Head of caudate nucleus (tissue), 42 donors: ENCODE measurements at places on chromosomes 3 and 15.

DNA sequence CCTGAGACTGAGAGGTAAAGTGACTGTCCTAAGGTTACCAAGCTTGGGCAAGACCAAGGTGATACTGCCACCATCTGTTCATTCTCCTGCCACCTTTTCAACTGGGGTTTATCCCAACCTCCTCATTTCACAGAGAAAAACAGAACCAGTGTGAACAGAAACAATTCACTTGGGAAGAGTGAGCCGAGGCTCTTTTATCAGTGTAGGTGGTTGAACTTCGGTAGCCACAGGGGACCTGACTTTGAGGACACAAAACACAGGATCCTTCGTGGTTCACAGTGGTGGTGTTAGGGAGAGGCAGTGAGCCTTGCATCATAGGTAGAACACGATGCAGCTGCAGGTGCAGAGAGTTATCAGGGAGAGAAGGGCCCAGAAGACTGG is 72.8 kb upstream of the ICE2 start:
- no peak for DNase-seq

DNA sequence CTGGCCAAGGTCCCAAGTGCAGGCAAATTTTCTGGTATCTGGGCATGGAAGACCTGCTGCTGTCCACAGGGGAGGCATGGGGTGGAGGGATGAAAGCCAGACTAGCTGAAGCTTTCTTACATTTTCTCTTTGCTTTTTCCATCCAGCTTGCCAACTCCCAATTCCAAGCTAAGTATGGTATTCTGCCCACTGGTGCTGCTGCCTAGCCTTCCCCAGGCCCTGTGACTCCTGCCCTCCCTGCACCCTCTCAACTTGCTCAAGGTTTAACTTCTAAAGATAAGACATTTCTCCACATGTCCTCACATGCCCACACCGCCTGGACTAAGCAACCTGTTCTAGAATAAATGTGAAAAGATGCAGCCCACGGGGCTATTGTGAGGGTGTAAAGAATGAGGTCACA is 59.5 kb upstream of the HACD2 start:
- no peak for DNase-seq

GRCh38 chr3:61425356-61425755 is 136.0 kb upstream of the PTPRG start:
- DNase-seq, result no peak

DNA sequence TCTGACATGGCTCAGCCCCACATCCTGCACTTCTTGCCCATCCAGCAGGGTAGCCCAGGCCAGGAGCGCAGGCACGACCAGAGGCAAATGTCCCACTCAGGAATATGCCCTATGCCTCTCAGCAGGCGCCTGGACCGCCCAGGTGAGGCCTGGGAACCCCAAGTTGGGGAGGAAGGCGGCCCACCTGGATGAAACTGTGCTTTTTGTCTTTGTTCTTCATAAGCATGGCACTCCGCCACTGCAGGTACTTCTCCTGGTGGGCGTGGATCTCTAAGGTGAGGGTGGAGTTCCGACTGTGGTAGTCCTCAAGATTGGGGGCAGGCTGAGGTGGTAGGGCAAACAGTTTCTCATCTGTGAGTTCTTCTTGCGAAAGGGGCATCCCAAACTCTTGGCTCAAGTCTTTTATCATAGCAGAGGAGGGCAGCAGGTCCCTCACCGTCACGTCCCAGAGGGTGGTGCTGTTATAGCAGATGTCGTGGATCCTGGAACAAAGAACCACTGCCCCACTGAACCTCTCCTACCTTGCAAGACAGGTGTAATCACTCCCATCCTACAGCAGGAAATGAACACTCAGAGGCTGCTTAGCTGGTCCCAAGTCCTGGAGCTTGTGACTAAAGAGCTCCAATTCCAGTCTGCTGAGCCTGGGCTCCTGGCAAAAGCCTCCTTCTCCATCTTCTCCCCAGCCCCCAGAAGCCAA is 53.2 kb downstream of the ACAD9 start:
- no peak for DNase-seq

DNA sequence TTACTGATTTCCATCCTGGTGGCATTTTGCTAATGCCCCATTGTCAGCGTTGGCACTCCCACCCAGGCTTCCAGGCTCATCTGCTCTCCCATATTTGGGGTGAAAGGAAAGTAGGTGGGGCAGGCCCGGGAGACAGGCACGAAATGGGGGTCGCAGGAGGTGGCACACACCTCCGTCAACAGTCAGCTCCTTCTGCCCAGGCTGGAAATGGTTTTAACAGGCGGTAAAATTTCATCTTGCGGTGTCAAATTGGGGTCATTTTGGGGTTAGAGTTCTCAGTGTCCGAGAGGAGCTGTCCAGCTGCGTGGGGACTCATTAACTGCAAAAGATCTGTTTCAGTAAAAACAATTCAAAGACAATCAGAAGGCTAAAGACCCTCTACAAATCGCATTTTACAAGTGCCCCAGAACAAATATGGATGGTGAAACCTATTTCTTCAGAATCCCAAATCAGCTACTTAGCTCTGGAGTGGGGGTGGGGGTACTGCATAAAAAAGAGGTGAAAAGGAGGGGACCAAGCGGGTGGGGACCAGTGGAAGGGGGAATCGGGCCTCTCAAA is 4.2 kb upstream of the MEIS2 start:
- peak; percentile 45 for DNase-seq

GRCh38 chr3:154729741-154730140 is 299.8 kb upstream of the GPR149 start:
- no peak for DNase-seq

GRCh38 chr3:49469037-49469935 is 781 bp upstream of the DAG1 start:
- DNase-seq, result peak; percentile 60

- no peak for DNase-seq
Observed at GRCh38 chr3:40045051-40045450, 235.6 kb downstream of the MYRIP start.

DNA sequence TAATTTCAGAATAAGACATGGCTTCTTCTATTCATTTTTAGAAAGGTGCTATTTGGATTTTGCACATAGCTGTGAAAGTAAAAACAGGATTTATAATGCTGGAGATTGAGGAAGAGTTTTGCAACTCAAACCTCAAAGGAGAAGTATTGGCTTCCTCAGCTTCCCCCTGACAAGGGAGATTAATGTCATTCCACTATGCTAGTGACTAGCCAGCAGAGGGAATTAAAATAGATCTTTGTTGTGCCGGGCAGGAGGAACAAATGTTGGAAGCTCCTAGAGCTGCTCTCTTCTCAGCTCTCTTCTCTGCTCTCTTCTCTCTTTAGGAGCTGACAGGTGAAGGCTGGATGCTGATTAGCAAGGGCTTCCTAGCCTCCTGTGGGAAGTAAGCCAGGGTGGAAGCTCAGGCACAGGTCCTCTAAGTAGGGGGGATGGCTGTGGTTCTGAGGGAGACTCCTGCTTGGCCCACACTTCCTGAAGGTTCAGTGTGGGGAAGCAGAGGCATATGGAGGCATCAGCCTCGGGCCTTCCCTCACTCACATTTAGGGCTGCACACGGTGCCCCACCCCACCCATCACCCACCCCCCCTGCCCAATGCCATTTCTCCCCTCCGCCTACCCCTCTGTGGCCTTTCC is 29.6 kb downstream of the CX3CR1 start:
- no peak for DNase-seq
